ENCODE measurements at places on chromosomes 6 and 20. TPM values are rescaled to one million over a fixed set of nuclear protein-coding genes. Genes with fewer than 3 reads are reported as not detected.

Gene EFCAB8
- under 0.01 TPM for total RNA-seq

Gene CGA
- total RNA-seq: not detected

Gene SOX18
- total RNA-seq: 0.33 TPM

Gene POM121L2
- total RNA-seq: not detected

Gene SRSF12
- 1.4 TPM for total RNA-seq

Gene SYCP2L
- total RNA-seq: not detected

Gene IL20RA
- total RNA-seq: not detected

Gene SAPCD1
- not detected for total RNA-seq

Gene CALHM5
- total RNA-seq: 0.34 TPM

Gene TREM2
- not detected for total RNA-seq

Gene IL17F
- total RNA-seq: not detected

Gene FAM229B
- 9.3 TPM for total RNA-seq
